ENCODE measurements at places on chromosomes 7 and 10.

DNA sequence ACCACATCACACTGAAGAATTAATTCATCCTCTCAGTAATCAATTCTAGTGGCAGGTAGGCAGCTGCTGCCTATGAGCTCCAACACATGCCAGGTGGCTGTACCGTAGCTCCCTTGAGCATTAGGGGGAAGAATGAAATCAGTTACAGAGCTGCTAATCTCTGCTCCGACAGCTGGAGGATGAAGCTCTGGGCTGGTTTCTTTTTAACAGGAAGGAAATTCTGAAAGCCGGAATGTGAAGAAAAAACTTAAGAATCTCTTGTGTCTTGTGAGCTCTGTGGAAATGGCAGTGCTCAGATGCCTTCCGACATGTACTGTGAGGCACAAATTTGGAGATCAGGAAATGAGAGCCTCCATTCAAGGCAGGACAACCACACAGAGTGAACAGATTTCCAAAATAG, 2.8 kb upstream of the AHCYL2 start:
- no peak for DNase-seq

DNA sequence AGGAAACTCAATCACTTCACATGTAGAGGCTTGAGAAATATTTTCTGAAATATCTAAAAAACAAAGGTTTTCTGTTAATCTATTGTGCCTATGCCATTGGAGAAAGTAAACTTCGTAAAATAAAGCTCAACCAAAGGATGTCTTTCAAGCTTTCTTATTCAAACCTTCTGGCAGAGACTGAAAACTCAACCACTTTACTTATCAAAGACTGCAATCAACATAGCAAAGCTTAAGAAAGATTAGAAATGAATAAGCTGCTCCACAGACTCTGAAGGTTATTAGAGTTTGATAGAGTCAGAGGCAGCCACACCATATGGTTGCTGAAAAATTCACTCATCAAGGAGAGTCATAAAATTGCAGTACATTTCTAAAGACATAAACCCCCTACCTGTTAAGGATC, 245.8 kb upstream of the MEOX2 start:
- DNase-seq: no peak

- DNase-seq: no peak
These were observed 457.6 kb downstream of the SEMA3D start for GRCh38 chr7:84729284-84729683.

DNA sequence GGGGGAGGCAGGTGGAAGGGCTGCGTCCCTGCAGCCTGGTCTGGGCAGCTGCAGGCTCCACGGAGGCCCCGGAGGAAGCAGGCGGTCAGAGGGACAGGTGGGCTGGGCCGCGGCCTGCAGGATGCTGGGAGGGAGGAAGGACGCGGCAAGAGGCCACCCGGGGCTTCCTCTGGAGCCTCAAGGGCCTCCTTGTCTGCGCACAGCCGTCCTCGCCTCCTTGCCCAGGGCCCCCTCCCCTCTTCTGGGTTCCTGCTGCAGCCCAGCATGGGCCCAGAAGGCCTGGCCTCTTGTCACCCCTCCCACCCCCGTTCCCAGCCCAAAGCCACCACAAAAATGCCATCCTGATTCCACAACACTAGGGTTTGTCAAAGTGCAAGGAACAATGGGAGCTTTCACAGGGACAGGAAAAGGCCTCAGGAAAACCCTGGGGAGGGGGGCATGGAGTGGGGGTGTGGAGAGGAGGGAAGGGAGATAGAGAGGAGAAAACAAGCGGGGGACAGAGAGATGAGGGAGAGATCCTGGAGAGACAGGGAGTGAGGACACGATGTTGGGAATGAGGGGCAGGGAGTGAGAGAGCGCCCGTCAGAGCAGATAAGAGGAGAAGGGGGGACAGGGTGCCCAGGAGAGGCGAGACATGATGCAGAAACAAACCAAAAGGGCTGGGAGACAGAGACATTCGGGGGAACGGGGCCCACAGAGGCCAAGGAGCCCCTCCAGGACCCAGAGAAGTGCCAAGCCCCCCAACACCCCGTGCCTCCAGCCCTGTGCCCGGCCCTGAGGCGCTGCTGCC, 41.8 kb downstream of the ZCCHC24 start:
- peak; percentile 86 for DNase-seq

- no peak for DNase-seq
These were observed 14.8 kb downstream of the BHLHA15 start for GRCh38 chr7:98225913-98226614.

- no peak for DNase-seq
These were observed 12.1 kb upstream of the PPIA start for GRCh38 chr7:44784364-44784763.

GRCh38 chr7:37448636-37449361, at the start of gene ELMO1:
Gene ELMO1 (minus strand): TSS chr7:37448864. CDS start chr7:37342690, 106,174 bp downstream.
- peak; percentile 74 for DNase-seq

DNA sequence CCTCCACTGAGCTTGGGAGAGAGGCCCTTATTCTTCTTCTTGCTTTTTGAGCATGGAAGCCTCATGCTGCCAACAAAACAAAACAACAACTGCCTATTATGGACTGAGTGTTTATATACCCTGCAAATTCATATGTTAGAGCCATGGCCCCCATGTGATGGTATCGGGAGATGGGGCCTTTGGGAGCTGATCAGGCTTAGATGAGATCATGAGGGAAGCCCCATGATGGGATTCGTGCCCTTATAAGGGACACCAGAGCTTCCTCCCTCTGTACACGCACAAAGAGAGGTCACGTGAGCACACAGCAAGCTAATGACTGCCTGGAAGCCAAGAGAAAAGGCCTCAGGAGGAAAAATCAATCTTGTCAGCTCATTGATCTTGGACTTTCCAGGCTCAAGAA, 235.0 kb downstream of the FANK1 start:
- DNase-seq: no peak

DNA sequence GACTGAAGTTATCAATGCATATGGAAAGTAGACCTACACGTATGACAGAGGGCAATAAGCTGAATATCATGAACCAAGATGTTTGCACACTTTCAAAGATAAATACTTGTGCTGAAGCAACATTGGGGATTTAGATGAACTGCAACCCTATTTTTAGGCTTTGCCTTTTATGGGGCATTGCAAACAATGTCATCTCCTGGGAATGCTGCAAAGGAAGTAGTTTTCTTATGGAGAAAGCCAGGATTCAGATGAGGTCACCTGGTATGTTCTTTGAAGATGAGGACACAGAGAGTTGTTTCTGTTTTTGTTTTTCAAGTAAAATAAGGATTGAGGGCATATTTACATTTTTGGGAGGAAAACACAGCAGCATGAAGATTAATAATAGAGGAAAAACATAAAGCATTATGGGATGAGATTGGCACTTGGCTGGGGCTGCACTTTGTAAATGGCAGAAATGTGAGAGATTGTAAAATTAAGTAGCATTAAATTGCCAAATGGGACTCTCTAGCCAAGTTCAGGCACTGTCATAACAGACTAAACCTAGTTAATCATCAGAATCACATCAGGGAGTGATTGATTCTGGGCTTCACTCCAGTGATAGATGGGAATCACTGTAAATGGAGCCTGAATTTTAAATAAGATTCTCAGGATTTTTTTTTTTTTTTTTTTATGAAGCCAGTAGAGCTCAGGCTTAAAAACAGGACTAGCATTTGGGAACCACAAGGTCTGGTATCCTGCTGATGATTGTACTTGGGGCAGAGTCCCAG, 63.1 kb downstream of the MALRD1 start:
- DNase-seq: no peak

DNA sequence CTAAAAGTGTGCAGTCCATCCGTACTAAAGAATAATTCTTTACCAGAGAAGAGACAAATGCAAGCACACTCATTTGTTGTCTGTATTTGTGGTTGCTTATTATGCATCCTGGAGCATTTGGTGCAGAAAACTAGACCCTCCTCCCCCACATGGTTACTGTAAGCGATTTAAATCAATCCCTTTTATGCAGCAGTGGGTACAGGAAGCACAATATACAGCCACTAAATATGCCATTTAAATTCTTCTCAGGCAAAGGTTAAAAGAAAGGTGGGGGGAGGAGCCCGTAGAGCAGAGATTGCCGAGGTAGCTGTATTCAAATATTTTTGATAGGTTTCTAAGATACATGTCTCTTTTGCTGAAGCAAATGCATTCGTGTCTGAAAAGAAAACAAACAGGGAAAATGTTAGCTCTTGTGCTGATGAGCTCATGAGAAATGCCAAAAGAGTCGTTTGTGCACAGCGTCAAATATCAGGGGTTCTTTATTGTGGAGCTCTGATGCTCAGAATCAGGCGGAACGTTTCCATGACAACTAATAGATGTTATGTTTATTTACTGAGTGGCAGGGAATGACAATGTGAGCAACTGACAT, 131.3 kb upstream of the NPVF start:
- no peak for DNase-seq

Data from HT1080 (cell line).